ENCODE measurements at places on chromosomes 6 and 20.

DNA sequence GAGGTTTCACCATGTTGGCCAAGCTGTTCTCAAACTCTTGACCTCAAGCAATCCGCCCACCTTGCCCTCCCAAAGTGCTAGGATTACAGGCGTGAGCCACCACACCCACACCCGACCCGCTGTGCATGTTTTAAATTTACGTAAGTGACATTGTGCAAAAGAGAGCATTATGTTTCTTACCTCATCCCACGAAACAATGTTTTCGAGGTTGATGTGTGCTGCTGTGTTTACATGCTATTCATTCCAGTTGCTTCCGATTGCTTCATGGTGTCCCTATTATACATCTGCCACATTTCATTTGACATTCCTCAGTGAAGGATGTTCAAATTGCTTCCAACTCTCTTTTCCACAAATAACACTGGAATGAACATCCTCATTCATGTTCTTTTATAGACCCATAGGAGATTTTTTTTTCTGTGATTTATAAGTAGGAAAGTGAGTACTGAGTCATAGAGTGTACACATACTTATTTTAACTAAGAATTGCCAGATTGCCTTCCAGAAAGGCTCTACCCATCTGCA is 403.9 kb upstream of the JARID2 start:
- no peak overlapping the region for H3K27ac ChIP-seq
- peaks cover 3% of the 10 kb centered on the region for H3K27me3 ChIP-seq
- no peak for DNase-seq
- H3K4me1 ChIP-seq, result peaks cover 19% of the 10 kb centered on the region
- H3K36me3 ChIP-seq, result no peaks in the 10 kb centered on the region
- no peak overlapping the region for H3K4me3 ChIP-seq

DNA sequence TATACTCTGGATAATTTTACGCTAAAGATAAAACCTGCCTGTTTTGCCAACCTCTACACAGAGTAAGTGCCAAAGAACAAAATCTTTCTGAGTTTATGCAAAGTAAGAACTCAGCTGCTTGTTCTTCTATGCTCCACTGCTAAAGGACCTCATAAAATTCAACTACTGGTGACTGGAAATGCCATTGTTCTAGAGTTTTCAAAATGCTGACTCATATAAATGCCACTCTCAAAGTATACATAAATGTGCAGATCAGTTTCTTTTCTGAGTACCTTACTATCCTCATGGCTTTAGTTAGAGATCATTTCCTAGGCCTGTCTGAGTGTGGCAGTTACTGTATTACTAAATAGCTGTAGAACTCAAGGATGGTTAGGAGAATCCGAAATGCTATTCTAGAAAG is 45.6 kb downstream of the LYRM4 start:
- H3K27ac ChIP-seq, result no peak overlapping the region
- no peaks in the 10 kb centered on the region for H3K36me3 ChIP-seq
- no peak for DNase-seq

DNA sequence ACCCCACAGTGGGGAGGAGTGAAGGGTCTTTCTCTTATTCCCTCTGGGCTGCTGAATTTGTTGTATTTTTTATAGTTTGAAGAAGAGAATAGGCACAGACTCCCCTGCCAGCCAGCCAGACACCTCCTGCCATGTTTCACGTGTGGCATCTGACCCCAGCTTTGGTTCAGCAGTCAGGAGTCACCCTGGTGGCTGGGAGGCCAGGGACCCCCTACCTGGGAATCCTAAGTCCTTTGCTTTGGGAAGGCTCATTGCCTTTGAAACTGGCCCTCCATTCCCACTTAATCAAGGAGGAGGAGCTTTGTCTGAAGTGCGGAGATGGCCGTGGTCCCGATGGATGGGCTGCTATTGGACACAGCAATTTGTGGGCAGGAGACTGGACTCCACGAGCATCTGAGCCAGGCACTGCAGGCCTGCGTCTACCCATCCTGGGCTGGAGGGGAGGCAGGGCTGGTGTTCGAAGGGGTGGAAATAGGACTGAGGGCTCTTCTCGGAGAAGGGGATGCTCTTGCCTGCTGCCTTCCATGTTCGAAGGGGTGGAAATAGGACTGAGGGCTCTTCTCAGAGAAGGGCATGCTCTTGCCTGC is 196.1 kb downstream of the DLL1 start:
- H3K4me3 ChIP-seq, result no peak overlapping the region
- peaks cover 2% of the 10 kb centered on the region for H3K27me3 ChIP-seq
- DNase-seq, result peak; percentile 1

GRCh38 chr20:23234311-23235078 is 116.1 kb upstream of the NXT1 start:
- DNase-seq, result no peak
- no peaks in the 10 kb centered on the region for H3K36me3 ChIP-seq
- H3K4me3 ChIP-seq, result no peak overlapping the region
- H3K4me1 ChIP-seq, result peaks cover 12% of the 10 kb centered on the region
- H3K27ac ChIP-seq, result no peak overlapping the region

DNA sequence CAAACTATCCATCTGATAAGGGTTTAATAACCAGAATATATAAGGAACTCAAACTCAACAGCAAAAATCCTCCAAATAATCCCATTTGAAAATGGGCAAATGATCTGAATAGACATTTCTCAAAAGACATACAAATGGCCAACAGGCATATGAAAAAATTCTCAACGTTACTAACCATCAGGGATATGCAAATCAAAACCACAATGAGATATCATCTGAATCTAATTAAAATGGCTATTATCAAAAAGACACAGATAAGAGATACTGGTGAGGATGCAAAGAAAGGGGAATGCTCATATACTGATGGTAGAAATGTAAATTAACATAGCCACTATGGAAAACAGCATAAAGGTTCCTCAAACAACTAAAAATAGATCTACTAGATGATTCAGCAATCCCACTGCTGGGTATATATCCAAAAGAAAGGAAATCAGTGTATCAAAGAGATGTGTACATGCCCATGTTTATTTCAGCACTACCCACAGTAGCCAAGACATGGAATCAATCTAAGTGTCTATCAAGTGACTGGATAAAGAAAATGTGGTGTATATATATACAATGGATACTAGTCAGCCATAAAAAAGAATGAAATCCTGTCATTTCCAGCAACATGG is 6.1 kb upstream of the BRD2 start:
- H3K36me3 ChIP-seq, result no peaks in the 10 kb centered on the region
- DNase-seq, result no peak
- H3K27ac ChIP-seq, result no peak overlapping the region

DNA sequence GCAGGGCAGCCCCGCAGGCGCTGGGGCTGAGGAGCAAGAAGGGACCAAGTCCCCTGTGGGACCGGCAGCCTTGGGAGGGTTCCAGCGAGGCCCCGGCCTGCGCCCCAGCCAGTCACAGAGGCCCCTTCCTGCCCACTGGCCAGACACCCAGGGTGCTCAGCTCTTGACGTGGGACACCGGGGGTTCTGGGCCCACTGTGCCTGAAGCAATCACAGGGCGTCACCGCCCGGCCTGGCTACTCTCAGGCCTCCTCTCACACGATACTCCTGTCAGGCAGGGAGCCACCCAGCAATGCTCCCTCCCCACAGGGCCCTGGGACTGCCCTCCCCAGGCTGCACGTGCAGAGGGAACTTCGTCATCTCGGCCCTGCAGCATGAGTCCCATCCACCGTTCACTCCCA is 14.5 kb downstream of the TAF4 start:
- peaks cover 7% of the 10 kb centered on the region for H3K27me3 ChIP-seq
- H3K36me3 ChIP-seq, result peaks cover 5% of the 10 kb centered on the region
- H3K27ac ChIP-seq, result no peak overlapping the region

- peaks cover 35% of the 10 kb centered on the region for H3K4me1 ChIP-seq
- peak; percentile 28 for DNase-seq
- peak overlapping the region; percentile 99 for H3K27ac ChIP-seq
- H3K4me3 ChIP-seq, result peak overlapping the region; percentile 58
These were observed 39.6 kb downstream of the RNF217 start for GRCh38 chr6:125001684-125002405.

DNA sequence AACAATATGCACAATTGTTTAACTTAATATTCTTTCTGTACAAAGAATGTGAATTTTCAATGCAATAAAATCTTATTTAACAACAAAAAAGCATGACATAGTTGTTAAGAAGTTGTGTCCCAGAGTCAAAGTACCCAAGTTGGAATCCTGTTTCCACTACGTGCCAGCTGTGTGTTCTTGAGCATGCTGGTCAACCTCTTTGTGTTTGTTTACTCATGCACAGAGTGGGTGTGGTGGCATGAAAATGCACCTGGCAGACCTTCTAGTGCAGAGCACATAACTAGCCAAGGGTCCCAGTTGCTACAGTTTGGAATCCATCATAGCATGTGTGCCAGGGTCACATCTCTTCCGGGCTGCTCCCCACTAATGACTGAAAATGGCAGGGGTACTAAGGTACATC is 24.7 kb upstream of the MOCS1 start:
- no peaks in the 10 kb centered on the region for H3K4me1 ChIP-seq
- no peaks in the 10 kb centered on the region for H3K36me3 ChIP-seq
- no peak overlapping the region for H3K4me3 ChIP-seq
- H3K27me3 ChIP-seq, result no peaks in the 10 kb centered on the region

- H3K27me3 ChIP-seq, result no peaks in the 10 kb centered on the region
- H3K4me1 ChIP-seq, result no peaks in the 10 kb centered on the region
These were observed 35.6 kb upstream of the SALL4 start for GRCh38 chr20:51837876-51838420.

DNA sequence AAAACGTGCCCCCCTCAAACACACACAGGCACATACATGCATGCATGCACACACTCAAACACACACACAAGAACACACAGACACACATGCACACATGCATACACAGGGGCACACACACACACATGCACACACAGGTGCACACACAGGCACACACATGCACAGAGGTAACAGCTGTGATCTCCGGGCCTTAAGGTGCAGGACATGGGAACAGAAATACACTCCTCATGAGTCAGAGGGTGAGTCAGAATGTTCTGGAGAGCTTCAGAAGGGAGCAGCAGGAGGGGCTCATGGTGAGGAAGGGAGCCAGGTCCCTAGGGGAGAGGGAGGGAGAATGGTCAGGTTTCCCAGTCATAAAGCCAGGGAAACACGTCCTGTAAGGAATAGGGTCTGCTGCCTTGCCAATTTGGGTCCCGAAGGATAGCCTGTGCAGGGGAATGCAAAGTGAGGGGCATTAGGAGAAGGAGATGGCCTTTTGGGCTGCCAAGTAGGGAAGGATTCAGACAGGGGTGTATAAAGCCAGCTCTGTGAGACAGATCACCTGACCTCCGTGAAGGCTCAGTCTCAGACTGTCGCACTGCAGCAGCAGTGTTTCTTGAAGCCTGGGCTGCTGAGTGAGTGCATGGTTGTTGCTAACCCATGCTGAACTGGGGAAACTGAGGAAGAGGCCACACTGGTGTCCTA is 123.9 kb downstream of the MAFB start:
- no peaks in the 10 kb centered on the region for H3K36me3 ChIP-seq
- DNase-seq, result no peak
- no peak overlapping the region for H3K27ac ChIP-seq
- no peaks in the 10 kb centered on the region for H3K27me3 ChIP-seq
- no peak overlapping the region for H3K4me3 ChIP-seq

GRCh38 chr20:19301843-19302242 is 89.4 kb downstream of the SLC24A3 start:
- no peaks in the 10 kb centered on the region for H3K36me3 ChIP-seq
- DNase-seq, result no peak
- H3K4me1 ChIP-seq, result peaks cover 14% of the 10 kb centered on the region

- DNase-seq, result no peak
- no peak overlapping the region for H3K4me3 ChIP-seq
- H3K4me1 ChIP-seq, result no peaks in the 10 kb centered on the region
- H3K27me3 ChIP-seq, result no peaks in the 10 kb centered on the region
- no peak overlapping the region for H3K27ac ChIP-seq
These were observed 273.3 kb downstream of the ALDH8A1 start for GRCh38 chr6:134676307-134677281.

GRCh38 chr6:132236281-132236680 is 165.0 kb downstream of the MOXD1 start:
- no peak overlapping the region for H3K4me3 ChIP-seq
- no peak overlapping the region for H3K27ac ChIP-seq
- H3K4me1 ChIP-seq, result no peaks in the 10 kb centered on the region
- no peaks in the 10 kb centered on the region for H3K36me3 ChIP-seq
- no peaks in the 10 kb centered on the region for H3K27me3 ChIP-seq

DNA sequence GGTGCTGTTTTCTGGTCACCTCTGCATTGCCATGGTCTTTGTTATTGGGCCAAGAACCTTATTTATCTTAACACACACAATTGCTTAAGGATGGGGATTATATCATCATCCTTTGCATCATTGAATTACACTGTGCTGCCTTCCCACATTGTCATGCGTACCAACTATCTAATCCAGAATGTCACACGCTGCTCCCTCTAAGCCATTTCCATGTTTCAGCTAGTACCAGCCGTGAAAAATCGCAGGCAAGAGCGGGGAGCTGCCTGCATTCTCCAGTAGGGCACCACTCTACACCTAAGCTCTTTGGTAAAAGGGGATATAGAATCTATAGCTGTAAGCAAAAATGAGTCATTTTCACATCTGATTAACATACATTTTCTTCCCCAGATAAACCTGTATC is 277.0 kb downstream of the PRL start:
- peaks cover 13% of the 10 kb centered on the region for H3K36me3 ChIP-seq
- no peak for DNase-seq
- peaks cover 1% of the 10 kb centered on the region for H3K27me3 ChIP-seq
- H3K4me1 ChIP-seq, result peaks cover 17% of the 10 kb centered on the region
- H3K4me3 ChIP-seq, result no peak overlapping the region

DNA sequence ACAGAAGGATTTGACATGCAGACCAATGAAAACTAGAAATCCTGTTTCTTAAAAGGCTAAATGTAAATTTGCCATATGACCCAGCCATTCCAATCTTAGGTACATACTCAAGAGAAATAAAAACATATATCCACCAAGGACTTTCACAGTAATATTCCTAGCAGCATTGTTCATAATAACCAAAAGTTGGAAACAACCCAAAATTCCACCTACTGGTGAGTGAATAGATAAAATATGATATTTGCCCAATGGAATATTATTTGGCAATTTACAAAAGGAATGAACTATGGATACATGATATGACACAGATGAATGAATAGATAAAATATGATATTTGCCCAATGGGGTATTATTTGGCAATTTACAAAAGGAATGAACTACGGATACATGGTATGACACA is 22.7 kb downstream of the MTCL3 start:
- peaks cover 7% of the 10 kb centered on the region for H3K4me1 ChIP-seq
- H3K4me3 ChIP-seq, result no peak overlapping the region
- no peak overlapping the region for H3K27ac ChIP-seq

GRCh38 chr20:39645131-39645530 is 683.0 kb downstream of the DHX35 start:
- H3K36me3 ChIP-seq, result no peaks in the 10 kb centered on the region
- H3K27ac ChIP-seq, result no peak overlapping the region
- DNase-seq, result no peak
- peaks cover 5% of the 10 kb centered on the region for H3K4me1 ChIP-seq

DNA sequence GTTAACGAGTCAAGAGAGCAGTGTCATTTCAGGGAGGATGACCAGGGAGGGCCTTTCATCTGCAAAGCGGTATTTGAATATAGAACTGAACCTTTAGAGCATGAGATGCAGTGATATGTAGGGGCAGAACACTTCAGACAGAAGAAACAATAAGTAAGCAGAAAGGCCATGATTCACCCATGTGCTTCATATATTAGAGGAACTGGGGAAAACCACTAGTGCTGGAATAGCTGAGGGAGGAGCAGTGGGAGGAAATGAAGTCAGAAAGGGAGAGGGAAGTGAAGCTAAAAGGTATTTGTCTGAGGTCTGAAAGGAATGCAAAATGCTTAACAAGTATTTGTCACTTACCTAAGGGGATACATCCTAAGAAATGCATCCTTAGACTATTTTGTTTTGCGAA is 391.2 kb downstream of the ADGRB3 start:
- no peak overlapping the region for H3K4me3 ChIP-seq
- H3K27me3 ChIP-seq, result no peaks in the 10 kb centered on the region
- no peak overlapping the region for H3K27ac ChIP-seq
- H3K4me1 ChIP-seq, result peaks cover 4% of the 10 kb centered on the region
- no peaks in the 10 kb centered on the region for H3K36me3 ChIP-seq

- no peak overlapping the region for H3K4me3 ChIP-seq
- no peak for DNase-seq
- H3K4me1 ChIP-seq, result peaks cover 6% of the 10 kb centered on the region
- H3K27me3 ChIP-seq, result no peaks in the 10 kb centered on the region
These were observed 5.5 kb downstream of the TCF19 start for GRCh38 chr6:31163922-31164321.

Measured in endothelial cell (in vitro differentiated cells).